ENCODE measurements at places on chromosomes 4 and X.
A peak's percentile ranks its signal among the peaks of the same experiment; 100 is the strongest.

- no peak for DNase-seq
Observed at GRCh38 chr4:113919611-113920010, 59.8 kb downstream of the ARSJ start.

GRCh38 chr4:135429528-135429927, 1227.9 kb upstream of the PABPC4L start:
- DNase-seq = no peak

DNA sequence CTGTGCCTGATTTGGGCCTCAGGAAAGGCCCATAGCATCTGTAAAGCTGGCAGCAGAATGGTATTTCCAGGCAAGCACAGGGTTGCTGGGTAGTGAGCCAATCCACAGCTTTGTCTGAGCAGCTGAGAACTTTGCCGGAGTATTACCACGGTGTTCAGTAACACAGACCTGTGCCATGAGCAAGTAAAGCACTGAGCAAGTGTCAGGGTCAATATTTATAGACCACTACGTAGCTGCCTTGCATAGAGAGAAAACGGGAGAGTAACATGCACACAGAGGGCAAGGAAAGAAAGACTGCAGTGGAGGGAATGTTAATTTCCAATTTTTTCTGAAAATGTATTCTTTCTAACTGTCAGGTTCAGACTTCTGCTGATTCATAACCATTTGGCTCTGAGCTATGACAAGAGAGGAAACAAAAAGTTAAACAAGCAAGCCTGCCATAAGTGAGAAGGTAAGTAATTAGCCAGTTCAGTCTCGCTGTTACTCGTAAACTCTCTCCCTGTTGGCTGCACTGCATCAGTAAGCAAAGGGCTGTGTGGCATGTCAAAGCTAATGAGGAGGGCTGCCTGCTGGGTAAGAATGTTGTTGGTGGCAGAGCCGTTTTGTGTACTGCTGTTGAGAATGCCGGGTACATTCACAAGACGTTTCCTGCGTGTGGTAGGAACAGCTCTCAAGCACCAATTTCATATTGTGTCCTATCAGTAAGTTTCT, 238.1 kb downstream of the BMPR1B start:
- DNase-seq = no peak

GRCh38 chr4:113382704-113383103, 333.3 kb downstream of the ANK2 start:
- no peak for DNase-seq

GRCh38 chr4:122814426-122814825, 12.2 kb upstream of the FGF2 start:
- no peak for DNase-seq

- DNase-seq = peak; percentile 85
Observed at GRCh38 chr4:7021930-7022664, 21.1 kb upstream of the TADA2B start.

GRCh38 chrX:31606771-31607170, 534.9 kb upstream of the FTHL17 start:
- no peak for DNase-seq

DNA sequence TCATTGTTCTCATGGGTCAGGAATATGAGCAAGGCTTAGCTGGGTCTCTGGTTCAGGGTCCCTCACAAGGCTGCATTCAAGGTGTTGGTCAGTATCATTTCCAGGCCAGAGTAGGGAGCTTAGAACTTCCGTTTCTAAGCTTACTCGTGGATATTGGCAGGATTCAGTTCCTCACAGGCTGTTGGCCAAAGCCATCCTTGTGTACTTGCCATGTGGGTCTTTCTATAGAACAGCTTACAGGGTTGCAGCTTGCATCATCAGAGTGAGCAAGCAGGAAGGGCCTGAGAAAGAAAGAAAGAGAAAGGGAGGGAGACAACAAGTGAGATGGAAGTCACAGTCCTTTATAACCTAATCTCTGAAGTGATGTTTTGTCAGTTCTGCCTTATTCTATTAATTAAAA, 5.1 kb upstream of the LIMCH1 start:
- DNase-seq = no peak

DNA sequence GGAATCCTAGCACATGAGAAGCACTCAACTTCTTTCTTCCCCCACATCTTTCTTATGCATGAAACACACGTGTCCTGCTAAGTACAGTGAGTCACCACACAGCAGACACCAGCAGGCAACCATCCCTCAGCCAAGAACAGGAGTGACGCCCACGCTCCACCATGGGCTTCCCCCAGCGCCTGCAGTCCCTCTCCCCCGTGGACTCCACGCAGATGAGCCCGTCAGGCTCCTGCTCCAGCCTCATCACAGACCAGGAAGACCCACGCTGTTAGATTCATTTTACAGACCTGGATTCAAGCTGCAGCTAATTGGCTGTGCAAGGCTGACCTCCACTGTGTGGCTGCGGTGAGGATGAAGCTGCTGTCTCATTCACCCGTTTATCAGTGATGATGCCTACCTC, 16.7 kb downstream of the HMX1 start:
- no peak for DNase-seq

DNA sequence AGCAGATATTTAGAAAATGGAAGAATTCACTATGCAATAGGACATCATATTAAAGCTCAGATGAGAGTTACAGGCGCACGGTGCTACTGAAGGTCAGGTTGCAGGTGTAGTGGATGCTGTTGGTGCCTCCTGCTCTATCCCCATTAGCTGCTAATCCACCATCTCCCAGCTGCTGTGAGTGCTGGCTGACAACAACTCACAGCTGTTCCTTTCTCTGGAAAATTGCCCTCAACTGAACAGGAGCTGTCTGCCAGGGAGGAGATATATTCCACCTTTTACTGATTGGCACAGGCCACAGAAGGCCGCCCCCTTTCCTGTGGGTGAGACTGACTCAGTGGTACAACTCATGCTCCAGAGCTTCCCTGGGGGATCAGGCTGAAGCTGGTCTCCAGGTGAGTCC, 48.7 kb downstream of the UCHL1 start:
- no peak for DNase-seq

- DNase-seq = no peak
Observed at GRCh38 chrX:48578661-48579128, 4.4 kb downstream of the RBM3 start.

GRCh38 chrX:123049071-123049625, 134.9 kb upstream of the GRIA3 start:
- no peak for DNase-seq

GRCh38 chr4:77199276-77199675, 42.3 kb downstream of the CCNG2 start:
- peak; percentile 37 for DNase-seq

DNA sequence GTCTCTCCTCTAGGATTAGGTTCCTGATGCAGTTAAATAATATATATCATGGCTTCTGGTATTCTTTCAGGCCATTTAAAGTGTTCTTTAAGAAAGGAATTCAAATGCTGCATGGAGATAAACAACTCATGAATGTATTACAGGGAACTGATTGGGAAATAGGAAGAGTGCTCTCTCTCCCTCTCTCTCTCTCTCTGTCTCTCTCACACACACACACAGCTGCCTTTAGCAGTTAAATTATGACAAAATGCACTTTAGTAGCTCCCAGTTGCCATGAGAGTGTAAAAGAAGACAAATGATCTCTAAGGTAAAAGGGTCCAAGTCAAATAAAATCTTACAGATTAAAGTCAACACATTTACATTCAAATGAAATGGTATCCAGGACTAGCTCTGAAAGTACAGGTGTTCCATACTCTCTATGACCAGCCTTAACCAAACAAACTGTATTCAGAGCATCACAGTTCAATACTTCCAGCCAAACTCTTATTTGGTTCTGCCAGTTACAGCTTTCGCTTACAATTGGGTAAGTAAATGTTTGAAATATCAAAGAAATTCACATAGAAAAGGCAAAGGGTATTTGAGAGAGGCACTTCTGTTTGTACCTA, 94.7 kb upstream of the CXXC4 start:
- DNase-seq = no peak

DNA sequence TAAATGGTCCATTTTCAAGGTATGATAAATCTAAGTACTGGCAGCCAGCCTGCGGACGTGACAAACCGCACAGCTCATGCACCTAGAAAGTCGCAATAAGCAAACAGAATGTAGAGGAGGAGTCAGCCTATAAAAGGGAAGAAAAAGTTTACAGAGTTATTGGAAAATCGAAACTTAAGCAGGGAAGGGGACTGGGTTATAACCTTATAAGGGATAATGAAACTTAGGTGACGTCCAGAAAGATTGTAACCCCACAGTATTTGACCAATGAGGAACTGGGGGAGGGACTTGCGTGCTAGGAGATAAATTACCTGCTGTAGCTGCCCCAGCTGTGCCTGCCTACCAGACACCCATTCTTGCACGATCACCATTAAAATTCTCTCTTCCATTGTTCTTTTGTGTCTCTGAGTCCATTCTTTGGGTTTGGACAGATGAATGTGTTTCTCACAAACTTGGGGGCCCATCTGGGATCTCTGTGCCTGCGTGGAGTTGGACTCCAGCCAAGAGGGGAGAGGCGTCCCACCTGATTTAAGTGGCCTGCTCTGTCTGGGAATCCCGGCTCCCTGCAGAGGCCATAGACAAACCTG, 61.0 kb downstream of the ZCCHC12 start:
- peak; percentile 68 for DNase-seq

GRCh38 chr4:74623041-74623440, 171.3 kb downstream of the BTC start:
- DNase-seq = no peak

DNA sequence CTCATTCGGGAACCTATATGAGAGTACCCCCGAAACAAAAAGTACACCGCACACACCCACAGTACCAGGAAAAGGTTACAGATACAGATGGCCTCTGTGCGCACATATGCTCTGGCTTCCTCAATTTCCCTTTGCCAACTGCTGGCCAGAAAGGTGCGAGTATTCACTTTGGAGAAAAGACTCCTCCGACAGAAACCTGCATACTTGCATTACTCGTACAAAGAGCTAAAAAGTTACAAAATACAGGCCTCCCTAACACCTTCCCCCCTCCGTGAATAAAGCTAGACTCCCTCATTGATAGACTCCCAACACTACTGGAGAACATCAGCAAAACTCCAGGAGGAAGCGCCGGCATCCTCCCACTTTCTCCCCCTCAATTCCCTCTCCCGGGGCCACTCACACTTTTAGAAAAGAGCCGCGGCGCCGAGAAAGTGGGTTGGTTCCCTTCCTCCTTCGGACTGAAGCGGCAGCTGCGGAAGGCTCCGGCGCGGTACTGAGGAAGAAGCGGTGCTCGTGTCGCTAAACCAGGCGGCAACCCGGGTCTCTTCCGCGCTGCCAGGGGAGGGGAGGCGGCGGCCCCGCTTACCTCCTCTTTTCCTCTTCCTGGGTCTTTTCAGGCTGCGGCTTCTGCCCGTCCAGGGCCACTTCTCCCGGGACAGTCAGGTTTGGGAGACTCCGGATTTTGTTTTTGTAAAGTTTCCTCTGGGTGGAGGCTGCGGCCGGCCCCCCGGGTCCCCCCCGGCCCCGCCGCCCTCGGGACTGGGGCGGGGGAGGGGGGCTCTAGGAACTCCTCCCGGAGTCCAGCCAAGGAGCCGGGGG, 1.1 kb downstream of the FBXW7 start:
- no peak for DNase-seq
